ENCODE measurements at places on chromosomes 4 and X.

- DNase-seq: no peak
Observed at GRCh38 chr4:2843941-2844584, 419 bp downstream of the ADD1 start.

GRCh38 chr4:127414951-127415606 lies 217.7 kb upstream of the INTU start:
- DNase-seq: no peak

GRCh38 chr4:111849746-111850284 lies 295.4 kb upstream of the FAM241A start:
- no peak for DNase-seq

DNA sequence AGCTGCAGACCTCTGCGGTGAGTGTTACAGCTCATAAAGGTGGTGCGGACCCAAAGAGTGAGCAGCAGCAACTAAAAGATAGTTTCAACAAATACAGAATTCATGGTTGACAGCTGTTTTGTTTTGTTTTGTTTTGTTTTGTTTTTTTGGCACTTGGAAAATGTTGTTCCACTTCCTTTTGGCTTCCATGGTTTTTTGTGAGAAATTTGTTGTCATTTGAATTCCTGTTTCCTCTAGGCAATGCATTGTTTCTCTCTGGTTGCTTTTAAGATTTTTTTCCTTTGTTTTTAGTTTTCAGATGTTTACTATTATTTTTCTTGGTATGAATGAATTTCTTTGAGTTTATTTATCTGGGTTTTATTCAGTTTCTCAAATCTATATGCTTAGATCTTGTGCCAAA lies 229.4 kb downstream of the MID1IP1 start:
- no peak for DNase-seq

DNA sequence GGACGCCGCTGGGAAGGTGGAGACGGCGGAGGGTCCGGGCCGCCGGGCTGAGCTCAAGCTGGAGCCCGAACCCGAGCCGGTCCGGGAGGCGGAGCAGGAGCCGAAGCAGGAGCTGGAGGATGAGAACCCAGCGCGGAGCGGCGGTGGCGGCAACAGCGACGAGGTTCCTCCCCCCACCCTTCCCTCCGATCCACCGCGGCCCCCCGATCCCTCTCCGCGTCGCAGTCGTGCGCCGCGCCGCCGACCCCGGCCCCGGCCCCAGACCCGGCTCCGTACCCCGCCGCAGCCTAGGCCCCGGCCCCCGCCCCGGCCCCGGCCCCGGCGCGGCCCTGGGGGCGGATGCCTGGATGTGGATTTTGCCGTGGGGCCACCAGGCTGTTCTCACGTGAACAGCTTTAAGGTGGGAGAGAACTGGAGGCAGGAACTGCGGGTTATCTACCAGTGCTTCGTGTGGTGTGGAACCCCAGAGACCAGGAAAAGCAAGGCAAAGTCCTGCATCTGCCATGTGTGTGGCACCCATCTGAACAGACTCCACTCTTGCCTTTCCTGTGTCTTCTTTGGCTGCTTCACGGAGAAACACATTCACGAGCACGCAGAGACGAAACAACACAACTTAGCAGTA lies 483 bp downstream of the USP27X start:
- DNase-seq: no peak

DNA sequence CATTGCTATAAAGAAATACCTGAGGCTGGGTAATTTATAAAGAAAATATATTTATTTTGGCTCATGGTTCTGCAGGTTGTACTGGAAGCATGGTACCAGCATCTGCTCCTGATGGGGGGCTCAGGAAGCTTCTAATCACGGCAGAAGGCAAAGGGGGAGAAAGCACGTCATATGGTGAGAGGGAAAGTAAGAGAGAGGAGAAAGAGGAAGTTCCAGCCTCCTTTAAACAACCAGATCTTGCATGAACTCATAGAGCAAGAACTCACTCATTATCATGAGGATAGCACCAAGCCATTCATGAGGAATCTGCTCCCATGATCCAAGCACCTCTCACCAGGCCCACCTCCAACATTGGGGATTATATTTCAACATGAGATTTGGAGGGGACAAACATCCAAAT lies 125.0 kb upstream of the GRPR start:
- no peak for DNase-seq

GRCh38 chr4:138243369-138243768 lies 1.2 kb upstream of the SLC7A11 start:
- no peak for DNase-seq

DNA sequence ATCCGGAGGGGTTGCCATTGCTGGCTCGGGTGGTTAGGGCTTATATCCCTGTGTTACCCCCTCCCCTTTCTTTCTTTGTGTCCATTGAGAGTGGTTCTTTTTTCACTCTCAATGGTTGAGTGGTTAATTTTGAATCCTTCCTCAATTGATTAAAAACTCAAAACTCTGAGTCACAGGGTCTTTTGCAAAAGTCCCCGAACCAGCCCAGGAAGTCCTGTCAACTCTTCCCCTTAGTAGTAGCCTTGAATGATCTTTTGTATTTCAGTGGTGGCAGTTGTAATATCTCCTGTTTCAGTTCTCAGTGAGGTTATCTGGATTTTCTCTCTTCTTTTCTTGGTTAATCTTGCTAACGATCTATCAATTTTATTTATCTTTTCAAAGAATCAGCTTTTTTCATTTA lies 170.0 kb upstream of the GYPA start:
- no peak for DNase-seq

DNA sequence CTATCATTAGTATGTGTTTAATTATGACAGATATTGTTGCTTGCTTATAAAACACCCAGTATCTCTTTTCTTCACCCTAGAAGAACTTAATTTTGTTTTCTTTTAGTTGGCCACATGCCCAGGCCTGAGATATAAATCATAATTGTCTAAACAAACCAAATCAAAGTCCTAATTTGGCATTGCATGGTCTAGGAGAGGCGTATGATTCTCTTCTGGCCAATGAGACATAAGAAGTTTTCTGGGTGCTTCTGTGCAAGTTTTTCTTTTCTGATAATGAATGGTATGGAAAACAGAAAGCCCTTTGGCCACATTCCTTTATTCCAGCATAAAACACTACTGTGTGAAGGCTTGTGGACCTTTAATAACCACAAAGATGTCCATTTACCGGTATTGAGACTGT lies 192.9 kb upstream of the CTSO start:
- DNase-seq: no peak

DNA sequence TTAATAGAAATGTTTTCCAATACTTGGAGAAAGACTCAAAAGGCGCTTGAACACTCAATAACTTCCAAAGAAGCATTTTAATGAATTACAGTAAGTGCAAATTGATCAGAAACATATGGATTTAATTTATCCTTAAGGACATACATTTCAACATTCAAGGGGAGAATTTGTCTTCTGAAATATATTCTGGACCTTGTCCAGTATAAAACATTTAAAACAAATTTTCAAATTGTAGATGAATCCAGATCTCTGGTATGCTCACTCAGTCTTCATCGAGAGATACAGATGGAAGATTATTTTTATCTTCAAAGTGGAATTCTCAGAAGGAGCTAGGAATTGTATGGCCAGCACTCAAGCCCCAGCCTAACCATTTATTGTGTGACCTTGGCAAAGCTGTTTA lies 310.4 kb downstream of the ZNF674 start:
- no peak for DNase-seq

DNA sequence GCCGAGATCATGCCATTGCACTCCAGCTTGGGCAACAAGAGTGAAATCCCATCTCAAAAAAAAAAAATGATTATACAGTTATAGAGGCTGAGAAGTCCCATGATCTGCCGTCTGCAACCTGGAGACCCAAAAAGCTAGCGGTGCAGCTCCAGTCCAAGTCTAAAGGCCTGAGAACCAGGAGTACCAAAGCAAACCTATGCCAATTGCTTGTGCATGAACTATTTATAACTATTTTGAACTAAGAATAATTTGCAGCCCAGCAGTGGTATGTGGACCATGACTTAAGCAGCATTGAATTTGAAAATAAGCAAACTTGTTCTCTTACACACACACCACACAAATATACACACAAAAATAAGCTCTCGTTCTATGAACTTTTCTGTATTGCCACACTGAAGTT lies 51.8 kb downstream of the TASL start:
- no peak for DNase-seq

DNA sequence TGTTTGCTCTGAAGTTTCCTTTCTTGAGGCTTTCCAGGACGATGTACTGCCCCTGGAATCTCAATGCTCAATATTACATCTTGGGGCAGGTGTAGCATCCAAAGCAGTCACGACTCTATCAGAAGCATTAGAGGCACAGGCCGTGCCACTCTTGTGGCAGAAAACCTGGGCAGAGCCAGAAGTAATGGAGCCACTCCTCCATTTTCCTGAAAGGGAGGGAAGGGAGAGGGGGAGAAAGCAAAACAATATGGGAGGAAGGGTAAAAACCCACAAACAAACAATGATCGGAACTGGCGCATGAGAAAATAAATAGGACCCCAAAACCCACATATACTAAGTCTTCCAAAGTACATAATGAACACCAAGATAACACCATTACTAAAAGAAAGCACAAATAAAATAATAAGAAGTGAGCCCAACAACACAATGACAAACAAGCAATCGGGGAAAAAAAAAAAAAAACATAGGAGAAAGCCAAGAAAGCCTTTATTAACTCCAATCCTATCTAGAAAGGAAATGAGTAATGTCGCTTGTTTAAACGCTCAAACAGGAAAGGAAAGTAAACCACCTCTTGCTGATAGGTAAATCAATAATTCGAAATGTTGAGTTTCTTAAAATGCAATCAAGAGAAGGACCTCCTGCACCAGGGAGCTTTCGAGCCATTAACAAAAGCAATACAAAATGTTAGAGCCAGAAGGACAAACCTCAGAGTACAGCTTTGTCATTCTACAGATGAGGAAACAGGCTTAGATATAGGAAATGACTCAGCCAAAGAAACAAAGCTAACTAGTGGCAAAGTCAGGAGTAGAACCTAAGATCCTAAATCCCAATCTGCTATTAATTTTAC lies 117.4 kb downstream of the ATRX start:
- no peak for DNase-seq
